Prostate gland (tissue), 2 donors: ENCODE measurements at places on chromosomes 13 and 19. TPM values are rescaled to one million over a fixed set of nuclear protein-coding genes. Genes with fewer than 3 reads are reported as not detected.

Gene TUBGCP3
- total RNA-seq: 19.7 TPM

Gene GRWD1
- total RNA-seq: 26.2 TPM

Gene F10
- total RNA-seq: 10.2 TPM

DNA sequence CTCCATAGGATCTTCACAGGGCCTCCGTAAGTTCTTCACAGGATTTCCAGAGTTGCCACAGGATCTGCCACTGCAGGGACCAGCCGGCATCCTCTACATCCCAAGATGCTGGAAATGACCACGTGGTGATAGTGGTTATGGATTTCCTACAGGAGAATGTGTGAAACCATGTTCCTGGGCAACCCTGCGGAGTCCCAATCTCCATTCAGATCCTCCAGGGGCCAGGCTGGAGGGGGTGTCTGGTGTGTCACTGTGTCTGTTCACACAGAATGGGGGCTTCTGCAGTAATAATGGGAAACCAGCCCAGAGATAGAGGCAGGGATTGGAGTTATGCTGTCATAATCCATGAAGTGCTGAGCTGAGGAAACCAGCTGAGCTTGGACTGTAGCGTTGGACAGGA is 8.6 kb downstream of the LILRA6 start:
- no peak for DNase-seq

GRCh38 chr19:21483589-21484170 is 21.7 kb upstream of the ZNF429 start:
- no peak for DNase-seq

DNA sequence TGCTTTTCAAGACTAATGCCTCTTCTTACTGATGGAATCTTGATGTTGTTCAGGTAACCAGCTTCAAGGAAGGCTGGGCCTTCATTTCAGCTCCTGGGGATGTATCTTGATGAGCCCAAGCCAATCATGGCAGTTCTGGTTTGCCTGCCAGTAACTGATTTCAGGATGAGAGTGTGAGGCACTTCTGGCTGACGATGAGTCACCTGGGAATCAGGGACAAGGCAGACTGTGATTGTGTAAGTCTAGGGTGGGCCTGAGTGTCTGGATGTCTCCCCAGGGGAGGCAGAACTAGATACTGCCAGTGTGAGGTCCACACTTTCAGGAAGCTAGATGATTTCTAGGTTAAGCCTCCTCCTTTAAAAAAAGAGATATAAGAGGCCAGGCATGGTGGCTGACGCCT is 77.3 kb upstream of the KL start:
- no peak for DNase-seq

- DNase-seq: no peak
These were observed 15.2 kb downstream of the CCNA1 start for GRCh38 chr13:36447501-36447900.

DNA sequence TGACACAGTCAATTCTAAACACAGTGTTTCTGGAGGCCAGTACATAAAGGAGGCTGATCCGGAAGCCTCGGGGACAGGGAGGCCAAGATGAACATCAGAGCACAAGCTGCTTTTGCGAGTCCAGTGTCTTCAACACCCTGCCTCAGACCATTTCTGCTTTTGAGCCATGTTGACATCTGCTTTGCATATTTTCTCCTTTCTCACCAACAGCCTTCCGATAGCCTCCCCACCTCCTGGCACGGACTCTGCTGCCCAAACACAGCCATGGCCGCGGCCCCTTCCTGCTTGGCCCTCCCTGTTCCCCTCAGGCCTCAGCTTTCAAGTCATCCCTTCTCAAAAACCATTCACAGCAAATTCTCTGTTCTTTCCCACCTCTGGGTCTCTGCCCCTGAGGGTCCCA is 3.6 kb downstream of the LRRC25 start:
- DNase-seq: no peak

GRCh38 chr13:47433461-47434005 is 536.7 kb upstream of the HTR2A start:
- no peak for DNase-seq
